ENCODE measurements at places on chromosomes 3 and 15.

DNA sequence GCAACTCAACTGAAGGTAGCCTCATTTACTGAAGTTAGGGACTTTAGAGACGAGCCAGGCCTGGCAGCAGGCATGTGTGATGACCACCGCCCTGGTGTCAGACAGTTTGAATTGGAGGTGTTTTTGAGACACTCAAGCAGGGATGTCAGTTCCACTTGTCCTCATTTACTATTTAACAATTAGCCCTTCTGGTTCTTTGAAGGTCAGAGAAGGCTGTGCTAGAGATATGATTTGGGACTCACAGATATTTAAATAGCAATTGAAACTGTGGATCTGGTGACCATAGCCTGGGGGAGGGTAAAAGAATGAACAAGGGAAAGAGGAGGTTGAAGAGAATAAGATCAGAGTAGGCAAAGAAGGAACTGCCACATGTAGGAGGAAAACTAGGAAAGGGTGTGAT is 74.6 kb downstream of the REC114 start:
- no peak for DNase-seq

GRCh38 chr3:135944831-135945230 is 20.7 kb upstream of the PPP2R3A start:
- DNase-seq: no peak

- DNase-seq: no peak
These were observed 34.4 kb downstream of the BOC start for GRCh38 chr3:113245761-113246161.

- DNase-seq: peak; percentile 84
These were observed 27.6 kb upstream of the ANKDD1A start for GRCh38 chr15:64883997-64884511.

- no peak for DNase-seq
These were observed 6.9 kb upstream of the SACM1L start for GRCh38 chr3:45682311-45682710.

- no peak for DNase-seq
These were observed 583.0 kb upstream of the GOLIM4 start for GRCh38 chr3:168678730-168679129.

GRCh38 chr3:122676759-122677158 is 3.9 kb upstream of the PARP14 start:
- no peak for DNase-seq

DNA sequence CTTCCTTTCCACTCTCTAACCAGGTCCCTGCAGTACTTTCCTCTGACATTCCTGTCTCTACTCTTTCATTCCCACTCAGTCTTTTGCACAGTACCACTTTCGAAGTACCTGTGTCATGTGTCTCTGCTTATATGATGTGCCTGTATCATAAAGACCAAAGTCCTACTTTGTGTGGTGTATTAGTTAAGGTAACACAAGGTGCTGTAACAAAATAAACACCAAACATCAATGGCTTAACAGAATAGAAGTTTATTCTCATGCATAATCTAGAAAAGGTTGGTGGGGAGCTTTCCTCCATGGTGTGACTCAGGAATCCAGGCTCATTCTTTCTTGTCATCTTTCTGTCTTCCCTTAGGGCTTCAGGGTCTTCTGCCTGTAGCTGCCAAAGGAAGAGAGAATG is 3.3 kb downstream of the TMED3 start:
- DNase-seq: no peak

DNA sequence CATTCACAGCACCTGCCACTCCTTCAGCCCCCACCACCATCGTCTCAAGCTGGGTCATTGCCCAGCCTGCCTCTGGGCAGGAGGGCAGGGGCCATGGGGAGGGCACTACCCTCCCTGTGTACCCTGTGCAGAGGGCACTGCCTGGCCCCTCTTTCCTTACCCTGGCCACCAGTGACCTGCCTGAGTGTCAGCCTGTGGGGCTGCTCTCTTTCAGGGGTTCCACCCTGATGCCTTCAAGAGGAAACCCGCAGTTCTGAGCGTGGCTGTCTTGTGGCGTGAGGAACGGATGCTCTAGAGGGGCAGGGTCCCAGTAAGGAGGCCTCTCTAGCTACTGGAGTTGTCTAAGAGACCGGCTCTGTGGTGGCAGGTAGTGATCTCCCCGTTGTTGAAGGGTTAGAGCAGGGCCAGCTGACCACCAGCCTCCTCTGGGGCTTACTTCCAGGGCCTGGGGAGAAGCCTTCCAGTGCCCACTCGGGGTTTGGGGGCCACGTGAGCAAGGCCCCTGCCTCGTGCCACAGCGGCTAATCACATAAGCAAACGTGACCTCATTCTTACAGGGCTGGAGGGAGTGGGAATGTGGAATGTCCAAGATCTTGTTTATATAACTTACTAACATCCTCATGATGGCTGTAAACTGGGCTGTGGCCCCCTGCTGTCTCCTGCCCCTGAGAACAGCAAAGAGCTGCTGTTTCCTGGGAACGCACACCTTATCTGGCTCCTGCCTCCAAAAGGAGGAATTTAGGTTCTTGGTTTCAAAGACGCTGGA is 31.4 kb upstream of the SEC13 start:
- no peak for DNase-seq

- DNase-seq: no peak
These were observed 123.3 kb upstream of the RASGRP1 start for GRCh38 chr15:38687775-38688495.

DNA sequence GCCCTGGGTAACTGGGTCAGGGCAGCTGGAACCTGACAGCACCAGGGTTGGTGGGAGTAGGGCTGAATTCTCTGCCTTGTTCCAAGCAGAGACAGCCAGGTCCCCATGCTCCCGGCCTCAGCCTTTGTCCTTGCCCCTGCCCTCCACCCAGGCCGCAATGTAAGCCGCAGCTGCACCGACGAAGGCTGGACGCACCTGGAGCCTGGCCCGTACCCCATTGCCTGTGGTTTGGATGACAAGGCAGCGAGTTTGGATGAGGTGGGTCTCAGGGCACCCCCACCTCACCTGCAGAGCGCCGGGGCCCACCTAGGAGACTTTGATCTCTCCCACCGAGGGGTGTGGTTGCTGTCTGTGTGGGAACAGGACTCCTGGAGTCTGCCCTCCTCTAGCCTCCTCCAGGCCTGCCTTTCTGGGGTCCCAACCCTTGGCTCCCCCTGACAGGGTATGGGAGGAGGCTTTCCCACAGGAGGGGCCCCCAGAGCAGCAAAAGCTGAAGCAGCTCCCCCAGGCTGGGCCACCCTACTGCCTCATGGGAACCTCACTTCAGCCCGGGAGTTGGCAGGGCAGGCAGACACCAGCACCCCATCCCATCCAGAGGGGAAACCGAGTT is 23.4 kb downstream of the VIPR1 start:
- DNase-seq: no peak

GRCh38 chr3:88480822-88481221 is 331.1 kb downstream of the C3orf38 start:
- DNase-seq: no peak

DNA sequence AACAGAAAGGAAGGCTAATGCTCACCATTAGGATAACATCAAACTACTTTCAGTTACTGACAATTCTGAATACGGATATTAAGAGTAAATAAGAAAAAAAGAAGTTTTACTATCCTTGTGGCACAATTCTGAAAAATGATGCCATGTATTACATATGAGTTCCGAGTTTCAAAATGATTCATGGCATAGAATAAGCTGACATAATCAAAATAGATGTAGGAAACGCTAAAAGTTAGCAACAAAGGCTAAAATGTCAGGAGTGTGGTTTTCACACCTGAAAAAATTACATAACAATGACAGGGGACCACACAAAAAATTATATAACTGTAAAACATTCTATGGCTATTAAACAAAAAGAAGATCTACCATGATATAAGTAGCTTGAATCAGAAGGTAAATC is 1131.9 kb downstream of the OTOL1 start:
- DNase-seq: no peak

- no peak for DNase-seq
These were observed 2.2 kb downstream of the USP3 start for GRCh38 chr15:63506537-63507035.

- DNase-seq: no peak
These were observed 31.2 kb upstream of the SRGAP3 start for GRCh38 chr3:9280451-9281219.

- no peak for DNase-seq
These were observed 35.8 kb upstream of the HERC1 start for GRCh38 chr15:63869371-63870042.

DNA sequence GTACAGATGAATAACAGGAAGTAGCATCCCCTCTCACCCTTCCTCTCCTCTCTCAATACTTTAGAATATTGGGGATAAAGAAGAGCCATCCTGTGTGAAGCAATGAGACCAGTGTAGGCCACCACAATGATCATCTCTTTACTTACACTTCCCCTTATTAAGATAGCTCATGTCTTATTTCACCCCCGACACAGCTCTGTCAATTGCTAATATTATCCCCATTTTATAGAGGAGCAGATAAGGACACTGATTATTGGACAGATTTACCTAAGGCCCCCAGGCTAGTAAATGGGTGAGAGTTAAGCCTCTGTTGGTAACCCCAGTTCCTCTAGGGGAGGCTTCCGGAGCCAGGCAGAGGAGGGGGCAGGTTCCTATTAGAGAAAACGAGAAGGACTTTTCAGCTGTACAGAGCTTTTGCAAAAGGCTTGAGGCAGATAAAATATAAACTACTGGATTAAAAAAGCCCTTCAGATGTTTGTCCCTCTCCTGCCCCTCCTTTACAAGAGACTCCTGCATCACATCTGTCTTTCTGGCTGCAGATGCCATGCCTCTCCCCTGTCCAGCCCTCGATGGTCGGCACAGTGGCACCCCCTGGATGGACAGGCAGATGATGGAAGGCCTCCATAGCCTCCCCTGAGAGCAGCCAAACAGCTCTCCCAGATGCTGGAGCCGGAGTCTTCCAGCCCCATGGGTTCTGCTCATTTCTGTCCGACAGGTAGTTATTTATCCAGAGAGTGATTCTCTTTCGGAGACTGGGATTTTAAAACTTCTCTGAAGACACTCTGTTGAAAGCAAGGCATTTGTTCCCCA is 49.4 kb upstream of the LCTL start:
- no peak for DNase-seq

- DNase-seq: no peak
These were observed 37.3 kb downstream of the BTD start for GRCh38 chr3:15638891-15639262.

DNA sequence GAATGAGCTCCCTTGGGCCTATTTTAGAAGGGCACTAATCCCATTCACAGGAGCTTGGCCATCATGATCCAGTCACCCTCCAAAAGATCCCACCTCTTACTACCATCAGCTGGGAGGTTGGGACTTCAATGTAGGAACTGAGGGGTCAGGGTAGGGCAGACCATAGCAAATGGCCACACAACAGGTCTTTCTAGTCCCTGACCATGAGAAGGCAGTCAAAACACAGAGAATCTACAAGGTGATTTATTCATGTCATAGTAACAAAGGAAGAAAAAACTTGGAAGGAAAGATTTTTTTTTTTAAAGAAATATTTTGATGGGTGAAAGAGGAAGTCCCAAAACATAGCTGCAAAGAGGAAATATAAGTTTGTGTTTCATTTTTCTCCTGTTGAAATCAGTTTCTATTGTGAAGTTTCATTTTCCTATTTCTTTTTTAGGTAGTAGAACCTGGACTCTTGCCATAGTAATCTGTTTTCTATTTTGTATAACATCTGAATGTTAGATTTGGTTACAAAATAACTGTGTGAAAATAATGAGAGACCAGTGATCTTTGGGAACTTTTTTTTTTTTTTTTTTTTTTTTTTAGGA is 23.5 kb upstream of the TNFSF10 start:
- no peak for DNase-seq

GRCh38 chr15:69149163-69149562 is 11.3 kb upstream of the GLCE start:
- DNase-seq: no peak

DNA sequence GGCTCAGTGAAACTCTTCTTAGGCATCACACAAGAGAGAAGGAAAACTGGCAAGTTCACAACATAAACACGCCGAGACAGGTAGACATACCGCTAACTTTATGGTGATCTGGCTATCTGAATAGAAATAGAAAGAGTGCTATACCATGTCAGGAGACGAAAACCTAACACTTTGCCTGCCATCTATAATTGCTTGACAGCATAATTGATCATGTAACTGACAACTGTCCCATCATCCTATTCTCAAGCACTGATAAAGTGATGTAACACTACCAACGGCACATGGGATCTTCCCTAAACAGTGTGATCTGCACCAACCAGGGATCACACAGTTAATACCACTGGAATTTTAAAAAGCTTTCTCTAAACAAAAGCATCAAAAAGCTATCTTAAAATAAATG is 270.9 kb upstream of the NSMCE3 start:
- DNase-seq: no peak

DNA sequence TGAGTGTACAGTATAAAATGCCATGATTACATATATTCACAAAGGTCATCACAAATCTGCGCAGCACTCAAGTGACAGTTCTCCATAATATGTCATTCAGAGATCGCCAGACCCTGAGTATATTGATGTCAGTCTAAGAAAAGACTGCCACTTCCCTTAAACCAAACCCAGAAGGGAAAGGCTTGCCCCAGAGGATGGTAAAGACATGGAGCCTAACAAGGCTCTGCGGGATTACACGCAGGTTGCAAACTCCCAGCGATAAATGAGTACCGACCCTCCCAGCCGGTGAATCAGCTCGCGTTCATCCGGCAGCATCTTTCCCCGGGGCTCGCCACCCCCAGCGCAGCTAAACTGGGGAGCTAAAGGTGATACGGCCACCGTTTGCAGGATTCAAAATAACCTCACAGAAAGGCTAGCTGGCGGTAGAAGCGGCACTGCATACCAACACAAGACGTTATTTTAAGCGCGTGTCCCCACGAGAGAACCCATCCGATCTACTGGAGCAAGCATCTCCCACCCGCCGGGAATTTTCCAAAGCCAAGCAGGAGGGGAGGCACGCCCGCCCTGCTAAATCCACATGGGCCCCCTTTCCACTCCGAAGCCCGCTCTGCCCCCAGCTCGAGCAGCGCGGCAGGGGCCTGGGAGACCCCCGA is 643 bp downstream of the MYO5A start:
- DNase-seq: peak; percentile 48

DNA sequence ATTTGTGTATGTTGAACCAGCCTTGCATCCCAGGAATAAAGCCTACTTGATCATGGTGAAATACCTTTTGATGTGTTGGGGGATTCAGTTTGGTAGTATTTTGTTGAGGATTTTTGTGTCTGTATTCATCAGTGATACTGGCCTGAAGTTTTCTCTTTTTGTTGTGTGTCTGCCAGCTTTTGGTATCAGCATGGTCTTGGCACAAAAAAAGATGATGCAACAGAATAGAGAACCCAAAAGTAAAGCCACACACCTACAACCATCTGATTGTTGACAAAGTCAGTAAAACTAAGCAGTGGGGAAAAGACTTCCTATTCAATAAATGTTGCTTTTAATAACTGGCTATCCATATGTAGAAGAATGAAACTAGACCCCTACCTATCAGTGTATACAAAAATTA is 77.6 kb downstream of the TCF12 start:
- DNase-seq: no peak

- DNase-seq: peak; percentile 47
These were observed at the start of gene UBE2E2 for GRCh38 chr3:23202921-23203707. UBE2E2 (plus strand) TSS chr3:23203327.

- no peak for DNase-seq
These were observed 66.6 kb downstream of the TM4SF4 start for GRCh38 chr3:149541091-149541491.

GRCh38 chr3:152771120-152771519 is 63.8 kb upstream of the P2RY1 start:
- no peak for DNase-seq

Data from stimulated activated CD4-positive, alpha-beta T cell treated with anti-CD3 and anti-CD28 coated beads, Interleukin-4, amount 100 ng/mL, for 24 hours (primary cell).